GM13976 (cell line): ENCODE measurements at places on chromosomes 3 and 15.

- DNase-seq = peak; percentile 74
Observed at GRCh38 chr3:157081626-157082210, 78.2 kb downstream of the CCNL1 start.

GRCh38 chr3:182730675-182731042 is 62.6 kb upstream of the ATP11B start:
- no peak for DNase-seq

- no peak for DNase-seq
Observed at GRCh38 chr15:38975282-38975990, 410.8 kb upstream of the RASGRP1 start.

DNA sequence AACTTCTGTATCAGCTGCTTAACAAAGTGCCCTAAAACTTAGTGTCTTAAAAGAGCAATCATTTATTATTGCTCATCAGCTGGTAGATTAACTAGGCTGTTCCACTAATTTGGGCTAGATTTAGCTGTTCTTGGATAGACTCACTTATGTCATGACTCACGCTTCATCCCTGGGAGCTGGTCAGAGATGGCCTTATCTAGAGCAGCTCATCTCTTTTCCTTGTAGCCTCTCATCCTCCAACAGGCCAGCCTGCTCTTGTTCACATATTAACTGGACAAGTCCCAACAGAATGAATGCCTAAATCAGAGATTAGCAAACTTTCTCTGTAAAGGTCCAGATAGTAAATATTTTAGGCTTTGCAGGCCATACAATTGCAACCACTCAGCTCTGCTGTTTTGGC is 66.9 kb upstream of the PLAAT1 start:
- DNase-seq = no peak

GRCh38 chr3:174859114-174859735 is at the start of gene NAALADL2:
Gene NAALADL2, plus strand, starts transcription at chr3:174859334.
- no peak for DNase-seq

DNA sequence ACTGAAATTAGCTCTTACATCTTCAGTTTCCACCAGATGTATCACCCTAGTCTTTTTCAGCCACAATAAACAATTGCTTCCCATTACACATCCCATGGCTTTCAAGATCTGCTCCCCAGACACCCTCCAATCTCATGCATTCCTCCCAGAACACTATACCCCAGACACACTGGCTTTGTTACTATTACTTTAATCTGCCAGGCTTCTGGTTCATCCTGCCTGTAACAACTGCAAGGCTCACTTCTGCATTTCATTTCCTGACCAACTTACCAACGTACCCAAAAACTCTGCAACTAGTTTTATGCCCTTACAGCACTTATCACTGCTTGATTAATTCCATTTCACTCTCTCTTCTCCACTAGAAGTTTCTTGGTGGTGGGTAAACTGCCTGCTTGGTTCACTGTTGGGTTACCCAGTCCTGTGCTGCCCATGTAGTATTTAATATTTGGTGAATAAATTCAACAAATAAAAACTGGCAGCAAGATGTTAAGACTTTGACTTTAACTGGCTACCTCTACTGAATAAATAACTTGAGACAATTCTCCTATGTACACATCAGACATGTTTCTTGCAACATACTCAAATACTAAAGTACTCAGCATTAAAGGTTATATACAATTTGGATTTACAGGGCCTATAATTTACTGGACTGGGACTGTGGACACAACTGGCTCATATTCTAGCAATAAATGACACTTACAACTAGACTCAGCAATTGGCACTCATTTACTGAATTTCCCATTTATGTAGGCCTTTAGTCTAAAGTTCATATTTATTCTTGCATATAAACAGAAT is 2.7 kb downstream of the RPL22L1 start:
- DNase-seq = no peak
